ENCODE measurements at places on chromosomes 7 and 10.

DNA sequence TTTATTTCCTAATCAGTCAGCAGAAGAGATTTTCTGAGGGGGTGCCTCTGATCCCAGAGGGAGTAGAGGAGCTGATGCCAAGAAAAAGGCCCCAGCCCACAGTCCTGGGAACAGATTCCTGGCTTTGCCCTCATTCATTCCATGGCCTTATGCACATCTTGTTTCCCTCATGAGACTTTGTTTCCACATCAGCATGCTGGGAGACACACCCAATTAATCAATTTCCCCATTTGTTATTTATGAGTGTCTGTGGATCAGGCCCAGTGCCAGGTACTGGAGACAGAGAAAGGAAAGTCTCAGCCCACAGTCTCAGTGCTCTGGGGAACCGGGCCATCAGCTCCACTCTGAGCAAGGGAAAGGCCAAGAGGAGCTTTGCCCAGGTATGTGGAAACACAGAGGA lies 496.2 kb upstream of the ZMIZ1 start:
- no peak for DNase-seq

- no peak for DNase-seq
Measured at GRCh38 chr10:19815731-19816410, 361 bp upstream of the PLXDC2 start.

- DNase-seq = no peak
Measured at GRCh38 chr7:22858640-22859561, 36.3 kb upstream of the TOMM7 start.

GRCh38 chr10:69648461-69648860 lies 18.4 kb downstream of the FAM241B start:
- DNase-seq = no peak

GRCh38 chr7:41809940-41810576 lies 107.2 kb upstream of the INHBA start:
- DNase-seq = no peak

DNA sequence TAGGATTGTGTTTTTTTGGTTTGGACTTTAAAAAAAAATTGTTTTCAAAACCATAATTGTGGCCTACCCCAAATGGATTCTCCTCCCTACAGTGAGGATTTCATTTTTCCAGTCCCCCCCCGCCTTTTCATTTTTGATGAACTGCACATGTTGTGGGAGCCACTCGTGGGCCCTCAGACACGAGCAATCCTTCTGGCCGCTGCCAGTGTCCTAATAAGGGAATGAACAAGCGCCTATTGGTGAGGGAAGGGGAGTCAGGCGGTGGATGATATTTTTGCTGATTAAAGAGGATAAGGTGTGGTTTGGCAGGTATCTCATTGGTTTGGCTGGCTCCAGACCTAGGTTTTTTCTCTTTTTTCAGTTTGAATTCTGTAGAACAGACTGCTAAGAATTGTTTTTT lies 78.7 kb upstream of the AGBL3 start:
- DNase-seq = no peak

DNA sequence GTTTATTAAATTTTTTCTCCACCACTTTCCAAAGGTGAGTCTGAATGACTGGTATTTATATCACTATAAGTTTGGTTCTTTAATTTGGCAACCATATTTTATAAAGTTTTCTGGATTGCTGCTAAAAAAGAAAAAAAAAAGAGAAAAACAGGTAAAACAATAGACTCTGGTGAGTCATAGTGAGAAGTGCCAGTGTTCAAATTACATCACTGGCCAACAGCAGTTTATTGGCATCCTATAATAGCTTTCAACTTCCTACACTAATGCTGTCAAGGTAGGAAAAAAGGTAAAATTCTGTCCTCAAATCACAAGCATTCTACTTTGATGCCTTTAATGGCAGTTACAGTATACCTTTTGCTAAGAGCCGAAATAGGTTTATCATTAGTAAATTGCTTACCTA lies 808.8 kb downstream of the GRM8 start:
- no peak for DNase-seq

DNA sequence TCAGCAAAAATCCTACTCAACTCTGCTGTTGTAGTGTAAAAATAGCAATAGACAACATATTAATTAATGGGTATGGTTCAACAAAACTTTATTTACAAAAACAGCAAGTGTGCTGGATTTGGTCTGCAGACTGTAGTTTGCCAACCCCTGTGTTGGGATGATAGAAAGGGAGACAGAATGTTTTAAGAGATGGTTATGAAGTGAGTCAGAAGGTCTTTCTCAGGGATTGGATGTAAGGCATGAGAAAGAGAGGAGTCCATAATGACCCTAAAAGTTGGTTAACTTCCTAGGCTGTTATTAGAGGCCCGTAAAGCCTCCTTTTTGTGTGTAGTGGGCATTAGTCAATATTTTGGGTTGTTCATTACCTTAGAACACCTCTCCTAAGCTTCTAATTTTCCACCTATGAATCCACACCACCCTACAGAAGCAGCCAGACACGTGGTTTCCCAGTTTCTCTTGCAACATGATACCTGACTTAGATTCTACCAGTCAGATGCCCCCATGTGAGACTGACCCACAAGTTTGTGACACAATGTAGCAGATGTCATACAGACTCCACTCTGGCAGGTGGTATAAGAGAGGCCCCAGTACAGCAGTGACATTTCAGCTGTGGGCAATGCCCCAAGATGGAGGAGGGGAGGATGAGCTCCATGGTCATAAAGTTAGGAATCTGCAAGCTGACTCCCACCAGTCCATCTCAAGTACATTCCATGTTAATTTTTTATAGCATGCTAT lies 1015.6 kb downstream of the KCNMA1 start:
- DNase-seq = no peak

DNA sequence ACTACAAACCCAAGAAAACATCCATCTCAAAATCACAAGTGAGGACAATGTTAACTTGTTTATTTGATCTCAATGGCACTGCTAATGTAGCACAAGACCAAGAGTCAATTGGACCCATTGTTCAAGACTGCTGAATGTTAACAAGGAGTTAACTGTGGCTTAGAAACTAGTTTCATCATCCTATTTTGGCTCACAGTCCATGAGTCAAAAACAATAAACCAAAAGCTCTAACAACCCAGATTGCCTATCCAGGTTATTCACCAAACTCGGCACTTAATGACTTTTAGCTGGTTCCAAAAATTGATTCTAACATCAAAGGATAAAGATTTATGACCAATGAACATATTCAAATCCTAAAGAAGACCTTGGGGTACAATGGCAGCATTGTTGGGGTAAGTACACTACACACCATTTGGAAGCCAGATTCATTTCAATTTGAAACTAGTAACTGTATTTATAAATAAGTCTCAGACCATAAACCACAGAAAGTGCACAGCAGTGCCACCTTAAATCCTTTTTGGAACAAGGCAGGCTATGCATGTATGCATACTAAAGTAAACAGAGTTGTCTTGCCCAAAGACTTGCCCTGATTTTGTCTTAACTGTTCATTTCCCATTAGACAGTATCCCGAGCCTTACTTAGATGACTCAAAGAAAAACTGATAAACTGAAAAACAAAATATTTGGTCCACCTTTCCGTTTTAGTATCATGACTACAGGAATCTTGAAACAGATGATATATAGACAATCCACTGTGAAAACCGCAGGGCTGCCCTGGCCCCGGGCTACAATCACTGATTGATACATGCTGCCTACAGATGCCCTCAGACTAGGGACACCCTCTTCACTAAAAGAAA lies 84.5 kb downstream of the SRPK2 start:
- DNase-seq = no peak

DNA sequence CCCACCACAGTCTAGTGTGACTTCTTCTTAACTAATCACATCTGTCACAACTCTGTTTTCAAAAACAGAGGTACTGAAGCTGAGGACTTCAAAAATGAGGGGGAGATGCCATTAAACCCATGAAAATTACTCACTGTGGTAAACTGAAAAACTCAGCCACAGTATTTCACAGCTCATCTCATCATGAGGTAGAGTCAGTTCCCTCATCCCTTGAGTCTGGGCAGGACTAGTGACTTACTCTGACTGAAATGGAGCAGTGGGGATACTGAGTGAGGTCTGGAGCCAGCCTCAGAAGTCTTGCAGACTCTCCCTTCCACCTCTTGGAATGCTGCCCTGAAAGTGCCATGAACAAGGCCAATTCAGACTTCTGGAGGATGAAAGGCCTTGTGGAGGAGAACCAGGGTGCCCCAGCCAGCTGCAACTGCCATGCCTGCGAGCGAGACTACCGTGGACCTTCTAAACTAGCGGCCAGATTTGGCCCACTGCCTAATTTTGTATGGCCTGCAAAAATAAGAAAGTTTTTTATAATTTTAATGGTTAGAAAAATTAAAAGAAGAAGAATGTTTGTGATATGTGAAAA lies 24.7 kb upstream of the ANKRD1 start:
- DNase-seq = no peak

GRCh38 chr10:79127151-79127961 lies 58.6 kb downstream of the ZMIZ1 start:
- no peak for DNase-seq

DNA sequence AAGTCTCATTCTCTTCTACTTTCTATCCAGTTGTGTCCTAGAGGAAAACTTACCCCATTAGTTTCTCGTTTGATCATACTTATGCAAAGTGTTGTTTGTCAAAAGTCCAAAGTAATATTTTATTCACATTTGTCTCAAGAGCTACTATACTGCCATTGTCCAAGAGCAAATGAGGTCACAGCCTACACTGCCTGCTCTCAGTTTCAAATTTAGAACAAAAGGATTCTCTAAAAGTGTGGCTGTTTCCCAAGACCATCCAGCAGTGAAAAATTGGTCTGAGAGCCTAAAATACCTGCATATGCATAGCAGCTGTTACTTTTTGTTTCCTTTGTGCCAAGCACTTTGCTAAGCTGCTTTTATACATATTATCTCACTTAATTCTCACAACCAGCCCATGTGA lies 439.5 kb upstream of the NFE2L3 start:
- no peak for DNase-seq

DNA sequence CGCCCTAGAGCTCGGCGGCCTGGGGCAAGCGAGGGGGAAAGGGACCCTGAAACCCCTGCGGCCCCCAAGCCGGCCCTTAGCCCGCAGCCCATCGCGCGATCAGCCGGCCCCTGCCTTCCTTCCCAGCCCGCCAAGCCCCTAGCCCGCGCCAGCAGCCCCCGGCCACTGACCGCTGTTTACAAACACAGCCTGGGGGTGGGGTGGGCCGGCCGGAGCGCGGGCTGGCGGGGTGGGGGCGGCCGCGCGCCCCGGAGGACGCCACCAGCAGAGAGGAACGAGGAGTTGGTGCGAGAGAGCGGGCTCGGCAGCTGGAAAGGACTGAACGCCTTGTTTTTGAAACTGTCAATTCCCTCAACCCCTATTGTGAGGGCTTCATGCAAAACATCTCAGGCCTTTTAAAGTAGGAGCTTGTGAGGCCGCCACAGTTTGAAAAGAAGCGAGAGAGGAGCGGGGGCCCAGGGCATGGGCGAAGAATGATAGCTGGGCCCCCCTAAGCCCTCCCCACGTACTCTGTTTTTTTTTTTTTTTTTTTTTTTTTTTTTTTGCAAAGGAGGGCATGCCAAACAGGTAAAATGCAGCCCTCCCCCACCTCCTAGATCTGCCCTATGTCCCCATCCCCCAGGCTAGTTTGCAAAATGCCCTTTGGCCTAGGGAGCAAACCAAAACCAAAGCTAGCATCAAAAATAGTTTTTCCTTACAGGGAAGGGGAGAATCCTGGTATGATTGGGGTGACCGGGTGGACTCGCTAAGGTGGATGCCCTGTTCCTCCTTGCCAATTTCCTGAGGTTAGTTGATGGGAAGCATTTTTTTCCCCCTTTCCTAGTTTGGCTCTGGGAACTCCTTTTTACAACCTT lies 15.0 kb downstream of the SKIDA1 start:
- DNase-seq = no peak

- no peak for DNase-seq
Measured at GRCh38 chr7:114086537-114086913, 167.7 kb upstream of the PPP1R3A start.

- no peak for DNase-seq
Measured at GRCh38 chr10:117610321-117610720, 67.8 kb downstream of the EMX2 start.

GRCh38 chr10:133260895-133261725 lies 15.6 kb downstream of the ADAM8 start:
- DNase-seq = peak; percentile 40

DNA sequence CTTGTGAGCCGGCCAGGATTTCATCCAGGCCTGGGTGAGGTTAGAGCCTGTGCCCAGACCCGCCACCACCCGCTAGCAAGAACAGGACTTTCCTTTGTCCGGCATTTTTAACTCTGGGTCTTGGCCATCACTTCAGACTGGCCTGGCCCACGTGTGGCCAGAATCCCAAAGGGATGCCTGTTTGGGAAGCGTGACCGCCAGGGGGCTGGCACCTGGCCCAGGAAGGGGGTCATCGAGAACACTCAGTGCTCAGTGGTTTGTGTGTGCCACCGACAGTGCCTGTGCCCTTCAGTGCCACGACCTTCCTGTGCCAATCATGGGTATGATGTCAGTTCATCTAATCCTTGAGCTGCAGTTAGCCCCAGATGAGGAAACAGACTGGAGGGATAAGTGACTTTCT lies 85.0 kb downstream of the ZMIZ1 start:
- no peak for DNase-seq

DNA sequence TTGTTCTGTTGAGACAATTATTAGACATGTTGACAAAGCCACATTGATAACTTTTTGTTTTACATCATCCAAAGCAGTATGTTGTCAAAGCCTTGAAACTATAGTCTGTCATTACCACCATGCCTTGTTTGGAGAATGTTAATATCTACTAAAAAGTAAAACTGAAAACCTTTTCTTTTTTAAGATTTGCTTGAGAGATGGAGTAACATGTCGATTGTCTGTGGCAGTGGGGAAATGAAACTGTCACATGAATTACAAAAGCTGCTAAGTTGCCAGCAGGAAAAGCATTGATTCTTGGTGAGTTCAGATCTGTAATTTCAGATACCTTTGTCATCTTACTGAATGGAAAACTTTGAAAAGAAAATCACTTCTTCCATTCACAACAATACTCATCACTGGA lies 69.1 kb downstream of the TFPI2 start:
- no peak for DNase-seq

GRCh38 chr10:87961314-87961713 lies 97.9 kb downstream of the PTEN start:
- DNase-seq = no peak

- no peak for DNase-seq
Measured at GRCh38 chr10:61871487-61871886, 30.0 kb upstream of the ARID5B start.

DNA sequence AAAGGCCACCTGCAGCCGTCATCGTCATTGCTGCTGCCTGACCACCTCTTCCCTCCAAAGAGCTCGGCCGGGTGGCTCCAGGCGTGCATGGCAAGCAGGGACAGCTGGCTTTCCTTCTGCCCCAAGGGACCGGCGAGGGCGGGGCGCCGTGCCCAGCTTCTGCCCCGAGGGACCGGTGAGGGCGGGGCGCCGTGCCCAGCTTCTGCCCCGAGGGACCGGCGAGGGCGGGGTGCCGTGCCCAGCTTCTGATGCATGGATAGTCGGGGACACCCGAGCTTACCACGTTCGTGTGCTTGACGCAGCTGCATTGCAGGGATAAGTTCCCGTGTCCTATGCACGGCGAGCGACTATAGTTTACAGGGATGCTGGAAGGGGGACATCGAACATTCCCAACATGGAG lies 27.0 kb downstream of the CFAP46 start:
- no peak for DNase-seq
